ENCODE measurements at places on chromosomes 4 and X. TPM values are rescaled to one million over a fixed set of nuclear protein-coding genes. Genes with fewer than 3 reads are reported as not detected.

DNA sequence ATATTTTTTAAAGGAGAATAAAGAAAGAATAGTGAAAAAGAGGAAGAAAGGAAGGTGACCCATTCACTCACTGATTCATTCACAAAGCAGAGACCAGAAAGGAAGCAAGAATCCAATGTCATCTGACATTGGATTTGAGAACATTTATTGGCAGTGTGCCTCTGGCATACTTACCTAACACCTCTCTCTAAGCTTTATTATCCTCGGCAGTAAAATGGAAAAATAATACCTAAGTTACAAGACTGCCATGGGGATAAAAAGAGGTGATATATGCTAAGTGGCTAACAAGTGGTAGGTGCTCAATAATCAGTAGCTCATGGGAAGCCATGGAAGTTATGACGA, 41.6 kb upstream of the PPARGC1A start:
- peak; percentile 12 for DNase-seq

- no peak for DNase-seq
Measured at GRCh38 chr4:105453550-105454205, 20.2 kb downstream of the PPA2 start.

GRCh38 chr4:10186228-10187214, 69.9 kb upstream of the WDR1 start:
- DNase-seq = peak; percentile 35

PWWP3B gene
- total RNA-seq = 7.9 TPM

FABP2 gene
- not detected for total RNA-seq
